IMR-90 (cell line): ENCODE measurements at places on chromosomes 1 and 21.

GRCh38 chr1:185574139-185574875, 159.9 kb upstream of the HMCN1 start:
- no peak for DNase-seq

DNA sequence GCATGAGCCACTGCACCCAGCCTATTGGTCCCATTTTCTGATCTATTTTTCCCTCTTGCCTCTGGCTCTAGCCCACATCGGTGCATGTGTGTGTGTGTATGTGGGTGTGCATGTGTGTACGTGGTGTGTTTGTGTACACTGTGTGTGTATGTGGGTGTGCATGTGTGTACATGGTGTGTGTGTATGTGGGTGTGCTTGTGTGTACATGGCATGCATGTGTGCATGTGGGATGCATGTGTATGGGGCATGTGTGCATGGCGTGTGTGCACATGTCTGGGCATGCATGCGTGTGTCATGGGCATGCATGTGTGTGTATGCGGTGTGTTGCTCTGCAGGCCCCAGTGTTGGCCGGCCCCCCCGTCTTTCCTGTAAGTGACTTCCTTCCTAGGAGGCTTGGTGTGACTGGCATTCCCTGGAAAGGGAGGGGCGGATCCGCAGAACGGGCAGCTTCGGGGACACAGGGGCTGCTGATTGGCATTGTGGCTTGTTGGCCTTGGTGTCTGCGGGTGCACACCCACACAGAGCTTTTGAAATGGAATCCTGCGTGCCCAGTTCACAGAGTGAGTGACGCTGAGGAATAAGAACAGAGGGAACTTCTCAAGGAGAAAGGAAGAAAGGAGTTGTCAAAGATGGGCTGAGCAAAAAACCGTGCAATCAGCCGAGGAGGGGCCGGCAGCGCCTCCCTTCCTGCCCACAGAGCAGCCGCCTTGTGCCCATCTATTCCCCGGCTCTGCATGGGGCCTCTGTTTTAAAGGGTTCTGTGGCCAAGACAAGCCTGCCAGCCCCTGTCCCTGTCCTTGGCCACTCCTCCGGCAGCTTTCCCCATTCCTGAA, 8.0 kb downstream of the PDXK start:
- no peak for DNase-seq

DNA sequence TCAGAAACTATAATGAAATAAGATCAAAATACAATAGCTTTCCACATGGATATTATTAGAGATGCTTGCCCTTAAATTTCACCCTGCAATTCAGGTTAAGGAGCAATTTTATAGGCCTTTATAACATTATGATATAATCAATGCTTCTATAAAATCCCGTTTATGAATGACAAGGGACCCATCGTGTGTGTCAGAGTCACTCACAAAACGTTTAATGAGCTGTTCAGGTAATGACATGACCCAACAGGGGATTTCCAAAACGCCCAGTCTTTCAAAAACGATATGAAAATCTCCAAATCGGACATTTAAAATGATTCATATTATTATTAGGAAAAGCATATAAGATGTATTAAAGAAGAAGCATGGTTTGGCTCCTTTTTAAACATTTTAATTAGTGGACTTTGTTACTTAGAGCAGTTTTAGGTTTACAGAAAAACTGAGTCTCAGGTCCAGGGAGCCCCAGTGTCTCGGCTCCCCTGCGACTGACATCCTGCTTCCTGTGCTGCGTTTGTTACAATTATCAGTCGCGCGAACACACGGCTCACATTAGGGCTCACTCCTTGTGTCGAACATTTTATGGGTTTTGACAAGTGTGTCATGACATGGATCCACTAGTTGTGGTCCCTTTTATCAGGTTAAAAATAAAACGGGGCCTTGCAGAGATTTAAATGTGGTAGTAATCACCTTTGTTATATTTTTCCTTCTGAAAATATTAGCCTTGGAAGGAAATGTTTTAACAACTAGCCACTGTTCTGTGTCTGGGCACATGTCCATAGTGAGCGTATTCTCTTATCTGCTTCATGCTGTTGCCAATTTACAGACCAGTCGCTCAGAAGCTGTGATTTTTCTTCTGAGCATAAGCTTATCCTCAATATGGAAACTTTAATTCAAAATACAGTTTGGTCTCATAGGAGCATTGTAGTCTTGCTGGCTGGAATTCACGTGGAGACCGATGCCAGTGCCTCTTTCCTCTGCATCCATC, 52.0 kb upstream of the POFUT2 start:
- no peak for DNase-seq

DNA sequence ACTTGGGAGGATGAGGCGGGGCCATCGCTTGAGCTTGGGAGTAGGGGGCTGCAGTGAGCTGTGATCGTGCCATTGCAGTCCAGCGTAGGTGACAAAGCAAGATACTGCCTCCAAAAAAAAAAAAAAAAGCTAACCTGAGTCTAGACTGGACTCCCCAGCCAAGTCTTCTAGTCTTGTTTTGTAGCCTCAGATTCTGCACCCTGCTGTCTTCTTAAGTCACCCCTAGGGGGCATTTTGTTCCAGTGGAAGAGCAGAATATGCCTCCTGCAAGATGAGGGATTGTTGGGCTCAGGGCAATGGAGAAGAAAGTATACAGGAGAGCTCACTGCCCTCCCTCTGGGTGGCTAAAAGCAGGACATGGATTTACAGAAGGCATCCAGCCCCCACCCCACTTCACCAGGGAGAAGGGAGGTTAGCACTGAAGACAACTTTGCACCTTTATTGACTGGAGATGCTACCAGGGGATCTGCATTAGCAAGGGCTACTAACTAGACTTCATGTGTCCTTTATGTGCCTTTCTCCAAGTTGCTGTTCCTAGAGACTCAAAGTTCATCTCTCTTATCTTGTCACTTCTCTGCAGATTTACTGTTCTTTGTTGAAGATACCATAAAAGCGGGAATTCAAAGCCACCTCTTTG, 15.3 kb upstream of the RNF187 start:
- peak; percentile 44 for DNase-seq

GRCh38 chr1:15023205-15023604, 130.3 kb upstream of the TMEM51 start:
- peak; percentile 22 for DNase-seq

DNA sequence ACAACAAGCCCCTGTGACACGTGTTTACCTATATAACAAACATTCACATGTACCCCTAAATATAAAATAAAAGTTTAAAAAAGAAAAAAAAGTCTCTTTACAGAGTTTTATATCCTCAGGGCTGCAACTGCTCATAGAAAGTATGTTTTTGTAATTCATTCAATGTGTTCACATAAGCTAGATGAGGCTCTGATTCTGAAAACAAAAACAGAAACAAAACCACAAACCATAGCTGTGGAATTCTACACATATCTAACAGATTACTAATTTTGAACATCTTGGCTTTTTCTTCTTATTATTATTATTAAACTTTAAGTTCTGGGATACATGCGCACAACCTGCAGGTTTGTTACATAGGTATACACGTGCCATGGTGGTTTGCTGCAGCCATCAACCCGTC, 579.6 kb upstream of the ZRANB2 start:
- DNase-seq = peak; percentile 60

- peak; percentile 88 for DNase-seq
Observed at GRCh38 chr1:162502928-162503327, 5.3 kb downstream of the UHMK1 start.

GRCh38 chr1:31062867-31063380, 2.6 kb downstream of the PUM1 start:
- DNase-seq = no peak

DNA sequence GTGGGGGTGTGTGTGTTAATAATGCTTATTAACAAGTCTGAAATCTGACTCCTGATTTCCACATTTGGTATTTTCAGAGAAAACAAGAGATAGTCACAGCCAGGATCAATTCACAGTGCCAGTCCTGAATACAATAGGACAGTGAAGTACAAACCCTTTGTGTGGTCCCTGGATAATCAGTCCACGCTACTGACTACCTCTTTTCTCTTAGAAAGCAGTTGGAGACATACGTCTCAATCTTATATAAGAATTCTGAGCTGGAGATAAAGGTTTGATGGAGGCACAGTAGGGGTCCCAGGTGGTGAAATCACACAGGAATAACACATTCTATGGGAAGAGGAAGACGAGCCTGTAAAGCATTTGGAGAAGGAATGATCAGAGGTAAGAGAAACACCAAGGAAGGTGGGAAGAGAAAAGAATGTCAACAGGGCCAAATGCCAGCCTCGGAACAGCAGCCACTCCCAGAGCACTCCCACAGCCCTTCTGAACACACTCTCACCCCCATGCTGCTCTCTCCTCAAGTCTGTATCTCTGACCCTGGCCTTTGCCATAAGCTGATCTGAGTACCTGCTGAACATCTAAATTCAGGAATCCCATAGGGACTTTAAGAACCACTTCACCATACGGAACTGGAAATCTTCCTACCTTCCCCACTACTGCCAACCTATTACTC, 48.6 kb downstream of the TRAF5 start:
- DNase-seq = no peak

DNA sequence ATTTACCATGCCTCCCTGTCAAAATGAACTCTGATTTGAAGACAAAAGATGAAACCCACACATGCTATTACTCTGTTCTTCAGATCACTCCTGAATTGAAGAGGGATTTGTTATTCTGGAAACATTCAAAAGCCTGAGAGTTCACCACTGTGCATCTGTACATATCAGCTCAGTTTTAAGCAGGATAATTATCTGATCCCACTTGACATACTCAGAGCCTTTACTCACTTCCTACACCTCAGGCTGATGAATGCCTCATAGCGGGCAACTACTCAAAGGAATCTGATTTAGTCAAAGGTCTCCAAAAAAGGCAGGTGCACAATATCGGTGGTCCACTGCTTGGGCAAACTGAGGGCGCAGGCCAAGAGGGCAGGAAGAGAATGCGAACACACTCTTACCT, 47.5 kb upstream of the LPAR3 start:
- no peak for DNase-seq

DNA sequence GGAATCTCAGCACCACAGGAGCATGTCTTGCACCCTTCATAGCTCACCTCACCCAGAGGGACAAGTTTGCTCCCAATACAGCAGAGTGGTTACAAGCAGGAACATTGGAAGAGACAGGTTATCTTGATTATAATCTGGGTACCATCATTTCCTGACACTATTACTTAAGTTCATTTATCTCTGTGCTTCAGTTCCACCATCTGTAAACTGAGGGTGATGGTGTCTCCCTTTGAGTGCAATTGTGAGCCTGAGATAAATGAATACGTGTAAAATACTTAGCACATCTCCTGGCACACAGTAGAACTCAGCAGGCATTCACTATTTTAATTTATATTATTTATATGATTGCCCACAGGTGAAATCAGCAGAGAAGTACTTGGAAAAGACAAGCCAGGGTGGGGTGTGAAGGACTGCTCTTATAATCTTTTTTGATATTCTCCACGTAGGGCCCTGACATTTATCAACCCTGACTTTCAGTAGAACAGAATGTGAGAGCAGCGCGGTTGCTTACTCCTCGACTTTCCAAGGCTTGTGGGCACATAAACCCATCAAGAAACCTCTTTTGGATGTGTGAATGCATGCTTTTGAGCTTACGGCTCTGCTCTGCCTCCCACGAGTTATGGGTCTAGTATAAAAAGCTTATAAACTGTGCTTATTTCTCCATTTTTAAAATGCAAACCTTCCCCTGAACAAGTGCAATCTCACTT, 34.9 kb downstream of the DUSP10 start:
- no peak for DNase-seq

DNA sequence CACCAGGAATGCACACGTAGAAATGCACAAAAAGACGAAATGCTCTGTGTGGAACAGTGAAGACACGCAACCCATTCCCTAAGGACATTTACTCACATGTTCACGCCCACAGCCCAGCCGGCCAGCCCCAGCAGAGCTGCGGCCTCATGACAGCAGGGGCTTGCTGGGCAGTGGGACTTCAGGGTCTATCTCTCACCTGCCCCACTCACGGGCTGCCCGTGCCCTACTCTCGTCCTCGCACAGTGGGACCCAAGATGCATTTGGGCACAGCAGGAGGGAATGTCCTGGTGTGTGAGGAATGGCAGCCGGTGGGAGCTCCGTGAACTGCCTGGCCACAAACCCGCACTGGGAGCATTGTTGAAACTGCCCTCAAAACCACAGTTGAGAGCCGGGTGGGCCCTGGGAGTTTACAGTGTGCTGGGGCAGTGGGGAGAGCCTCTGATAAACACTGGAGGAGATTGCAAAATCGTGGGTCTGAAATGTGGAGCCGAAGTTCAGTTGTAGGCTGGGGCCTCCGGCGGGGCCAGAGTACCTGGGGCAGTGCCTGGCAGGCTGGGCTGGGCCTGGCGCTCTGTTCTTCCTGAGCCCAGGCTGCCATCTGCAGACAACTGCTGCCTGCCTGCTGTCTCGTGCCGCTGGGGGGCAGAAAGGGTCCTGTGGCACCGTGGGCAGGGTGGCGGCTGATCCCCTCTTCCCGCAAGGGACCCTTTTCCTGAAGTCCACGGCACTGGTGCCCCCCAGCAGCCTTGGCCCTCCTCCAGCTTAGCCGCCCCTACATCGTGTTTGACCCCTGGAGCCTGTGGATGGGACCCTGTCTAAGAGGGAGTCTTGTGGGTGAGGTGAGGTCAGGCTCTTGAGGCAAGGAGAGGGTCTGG, 20.7 kb upstream of the POFUT2 start:
- DNase-seq = peak; percentile 88

DNA sequence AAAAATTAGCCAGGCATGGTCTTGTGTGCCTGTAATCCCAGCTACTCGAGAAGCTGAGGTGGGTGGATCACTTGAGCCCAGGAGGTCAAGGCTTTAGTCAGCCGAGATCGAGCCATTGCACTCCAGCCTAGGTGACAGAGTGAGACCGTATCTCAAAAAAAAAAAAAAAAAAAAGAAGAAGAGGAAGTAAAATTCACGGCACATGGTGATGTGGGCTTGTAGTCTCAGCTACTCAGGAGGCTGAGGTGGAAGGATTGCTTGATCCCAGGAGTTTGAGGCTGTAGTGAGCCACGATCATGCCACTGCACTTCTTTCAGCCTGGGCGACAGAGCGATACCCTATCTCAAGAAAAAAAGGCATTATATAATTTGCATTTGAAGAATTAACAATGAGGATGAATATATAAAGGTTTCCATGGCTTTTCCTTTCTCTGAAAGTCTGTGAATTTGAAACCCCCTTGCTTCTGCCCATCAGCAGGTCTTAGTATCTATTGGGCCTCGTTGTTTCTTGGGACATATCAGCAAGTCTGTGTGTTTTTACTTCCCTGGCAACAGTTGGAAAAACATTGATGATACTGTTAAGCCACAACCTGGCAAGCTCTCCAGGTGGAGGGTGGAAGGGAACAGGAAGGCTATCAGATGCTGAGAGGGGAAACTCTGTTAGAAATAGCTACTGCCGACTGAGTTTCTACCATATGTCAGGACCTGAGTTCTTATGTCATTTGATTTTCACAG, 4.6 kb upstream of the PLA2G2D start:
- no peak for DNase-seq

DNA sequence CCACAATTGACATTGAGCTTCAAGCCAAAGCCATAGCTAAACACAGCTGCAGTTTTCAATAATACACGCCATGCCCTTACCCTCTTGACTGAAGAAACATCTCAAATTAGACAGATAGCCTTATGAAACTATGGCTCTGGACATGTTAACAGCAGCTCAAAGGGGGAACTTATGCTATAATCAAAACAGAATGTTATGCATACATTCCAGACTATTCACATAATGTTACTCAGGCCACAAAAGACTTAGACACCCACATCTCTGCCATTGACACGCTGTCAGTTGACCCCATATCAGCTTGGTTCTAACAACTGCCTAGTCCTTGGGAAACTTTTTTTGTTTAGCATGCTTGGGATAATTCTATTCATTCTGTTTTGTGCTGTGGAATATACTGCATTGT, 2.3 kb upstream of the NENF start:
- DNase-seq = peak; percentile 85

GRCh38 chr1:154407198-154408091, 2.3 kb downstream of the IL6R start:
- peak; percentile 45 for DNase-seq

GRCh38 chr1:184941735-184942134, 32.6 kb downstream of the NIBAN1 start:
- no peak for DNase-seq
